Stimulated activated CD4-positive, alpha-beta T cell treated with anti-CD3 and anti-CD28 coated beads, Interleukin-15, amount 100 ng/mL, for 24 hours (primary cell): ENCODE measurements at places on chromosomes 2 and 18.

DNA sequence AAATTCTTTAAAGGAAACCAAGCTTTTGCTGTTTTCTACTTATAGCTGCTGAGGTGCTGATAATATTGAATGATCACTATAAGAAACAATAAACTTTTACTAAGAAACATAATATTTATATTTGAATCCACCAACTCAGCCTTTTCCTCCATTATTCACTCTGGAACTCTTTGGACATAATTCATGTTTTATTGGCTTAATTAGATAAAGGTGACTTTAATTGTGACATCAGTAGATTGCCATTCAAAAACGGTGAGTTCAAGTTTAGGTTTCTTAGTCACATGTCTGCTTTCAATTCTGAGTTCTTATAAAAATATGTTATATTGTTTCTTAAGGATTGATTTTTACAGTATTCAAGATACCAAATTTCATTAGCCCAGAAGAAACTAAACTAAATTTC lies 24.0 kb downstream of the CCDC85A start:
- DNase-seq, result no peak

DNA sequence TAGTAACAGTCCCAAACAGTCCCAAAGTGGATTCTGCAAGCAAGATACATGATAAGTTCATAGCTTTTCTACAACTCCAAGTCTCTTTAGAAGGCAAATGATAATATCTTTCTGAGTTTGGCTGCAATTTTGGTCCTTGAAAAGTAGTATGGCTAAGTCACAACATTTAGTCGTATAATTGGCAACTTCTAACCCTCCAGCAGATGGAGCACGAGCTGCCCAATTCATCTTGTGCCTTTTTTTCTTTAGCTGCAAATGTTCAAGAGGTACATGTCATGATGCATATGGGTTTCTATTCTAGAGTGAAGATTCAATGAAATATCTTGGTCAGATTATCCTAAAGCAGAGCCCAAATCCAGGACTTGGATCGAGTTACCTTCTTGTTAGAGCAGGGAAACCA lies 127.0 kb upstream of the KLHL14 start:
- no peak for DNase-seq

DNA sequence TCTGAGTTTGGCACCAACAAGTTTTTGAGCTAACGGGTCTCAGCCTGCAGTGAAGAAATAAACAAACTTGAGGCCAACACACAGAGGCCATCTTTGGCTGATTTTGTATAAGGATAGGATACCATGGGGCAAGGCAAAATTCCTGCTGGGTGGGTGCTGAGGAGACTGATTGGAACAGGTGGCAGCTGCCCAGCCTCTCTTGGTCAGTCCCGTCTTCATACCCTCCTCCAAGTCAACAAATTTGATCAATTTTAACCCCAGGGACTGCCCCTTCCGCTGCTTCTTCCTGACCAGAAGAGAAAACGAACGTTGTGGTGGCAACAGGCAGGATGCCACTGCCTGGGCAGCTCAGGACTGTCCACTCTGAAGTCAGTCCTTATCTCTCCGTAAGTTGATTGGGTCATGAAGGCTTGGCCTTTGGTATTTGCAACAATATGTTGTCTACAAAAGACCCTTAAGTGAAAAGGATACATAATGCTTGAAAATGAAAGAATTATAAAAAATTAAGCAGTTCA lies 139.3 kb downstream of the SPP2 start:
- no peak for DNase-seq

GRCh38 chr2:68769586-68770270 lies 35.1 kb downstream of the ARHGAP25 start:
- DNase-seq, result no peak

DNA sequence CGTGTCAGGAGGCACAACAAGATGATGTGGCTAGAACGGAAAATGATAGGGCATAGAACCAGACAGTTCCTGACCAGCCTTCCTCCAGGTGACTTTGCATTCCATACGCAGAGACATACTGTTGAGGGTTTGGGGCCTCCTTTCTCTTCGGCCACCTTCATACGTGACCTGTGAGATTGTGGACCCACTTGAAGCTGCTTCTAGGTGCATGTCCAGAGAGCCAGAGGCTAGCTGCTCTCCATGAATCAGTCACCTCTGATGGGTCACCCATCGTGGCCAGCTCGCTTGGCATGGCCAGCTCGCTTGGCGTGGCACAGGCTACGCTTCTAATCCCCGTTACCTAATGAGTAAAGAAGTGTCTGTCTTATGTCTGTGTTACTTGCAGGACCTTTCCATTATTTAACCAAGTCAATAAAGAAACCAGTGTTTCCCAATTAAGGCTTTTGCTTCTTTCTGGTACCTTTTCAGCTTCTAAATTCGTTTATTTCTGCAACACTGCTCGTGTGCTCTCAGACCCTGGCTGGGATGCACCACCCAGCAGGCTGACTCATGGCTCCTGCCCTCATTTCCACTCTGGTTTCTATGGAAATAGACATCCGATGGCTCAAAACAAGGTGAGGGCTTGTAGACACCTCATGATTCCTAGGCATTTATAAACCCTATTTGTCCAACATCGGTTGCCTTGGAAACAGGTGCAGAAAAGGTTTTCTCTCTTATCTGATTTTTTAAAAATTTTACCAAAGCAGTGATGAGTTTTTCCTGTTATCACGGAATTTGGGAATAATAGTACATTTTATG lies 86.7 kb upstream of the B3GNT7 start:
- no peak for DNase-seq

DNA sequence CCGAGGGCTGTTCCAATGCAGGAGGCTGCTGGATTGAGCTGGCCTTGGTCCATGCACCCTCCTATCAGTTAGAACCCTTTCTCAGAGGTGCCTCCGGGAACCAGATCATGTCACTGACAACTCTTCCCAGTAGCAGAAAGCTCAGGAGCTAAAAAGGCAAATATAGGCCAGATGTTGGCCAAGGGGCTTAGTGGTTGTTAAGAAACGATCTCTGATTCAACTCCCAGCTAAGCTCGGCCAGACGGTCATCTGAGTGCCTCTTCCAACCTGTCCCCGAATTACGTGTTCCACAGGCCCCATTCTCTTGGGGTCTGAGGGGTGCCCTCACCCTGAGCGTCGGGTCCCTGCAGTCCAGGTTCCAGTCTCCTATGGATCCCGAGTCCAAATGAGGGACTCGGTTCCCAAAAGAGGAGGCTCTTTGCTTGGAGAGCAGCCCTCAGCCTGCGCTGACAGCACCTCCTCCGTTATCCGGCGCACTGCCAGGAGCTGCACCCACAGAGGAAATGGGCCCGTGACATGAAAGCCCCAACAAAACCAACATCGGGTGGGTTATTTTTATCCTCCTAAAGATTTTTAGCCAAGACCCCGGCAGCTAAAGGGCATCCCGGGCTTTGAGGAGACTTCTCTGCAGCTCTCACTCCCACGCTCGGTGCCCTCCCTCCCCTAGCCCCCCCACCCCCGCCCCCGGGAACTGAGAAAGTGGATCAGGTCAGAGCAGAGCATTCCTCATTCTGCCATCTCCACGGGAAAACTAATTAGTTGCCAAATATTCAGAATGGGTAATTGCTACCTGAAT lies 106.6 kb upstream of the ID2 start:
- peak; percentile 60 for DNase-seq

- no peak for DNase-seq
Measured at GRCh38 chr2:178700922-178701342, 106.3 kb downstream of the TTN start.

GRCh38 chr2:118065015-118065706 lies 23.1 kb upstream of the INSIG2 start:
- DNase-seq, result no peak

DNA sequence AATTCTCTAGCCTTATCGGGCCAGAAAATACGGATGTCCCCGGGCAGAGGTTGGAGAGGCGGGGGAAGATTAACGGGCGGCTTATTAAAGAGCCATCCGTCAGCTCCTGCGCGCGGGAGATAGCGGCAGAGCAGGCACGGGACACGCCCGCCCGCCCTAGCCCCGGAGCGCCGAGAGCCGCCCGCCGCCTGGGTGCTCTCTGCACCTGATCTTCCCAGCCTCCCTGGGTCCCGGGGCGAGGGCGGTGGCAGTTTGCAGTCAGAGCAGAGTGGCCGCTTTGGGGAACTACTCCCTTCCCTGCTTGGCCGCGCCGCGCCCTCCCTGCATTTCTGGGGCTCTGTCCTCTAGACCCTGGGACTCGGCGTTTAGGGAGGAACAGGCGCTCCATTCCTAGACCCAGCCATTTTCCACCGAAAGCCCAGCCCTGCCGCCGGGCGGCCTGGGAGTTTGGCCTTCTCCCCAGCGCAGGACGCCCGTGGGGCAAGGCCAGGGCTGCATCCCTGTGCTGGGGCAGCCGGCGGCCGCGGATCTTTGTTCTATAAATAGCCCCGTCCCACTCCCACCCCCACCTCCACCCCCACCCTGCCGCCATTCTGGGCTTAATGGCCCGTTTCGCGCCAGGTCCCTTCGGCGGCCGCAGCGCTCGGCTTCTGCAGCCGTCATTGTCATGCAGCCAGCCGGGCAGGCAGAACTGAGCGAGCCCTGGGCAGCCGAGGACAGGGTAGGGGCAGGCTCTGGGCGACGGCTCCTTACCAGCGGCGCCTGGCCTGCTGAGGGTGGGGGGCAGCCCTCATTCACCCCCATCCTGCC lies 6.6 kb downstream of the GAD1 start:
- peak; percentile 56 for DNase-seq

DNA sequence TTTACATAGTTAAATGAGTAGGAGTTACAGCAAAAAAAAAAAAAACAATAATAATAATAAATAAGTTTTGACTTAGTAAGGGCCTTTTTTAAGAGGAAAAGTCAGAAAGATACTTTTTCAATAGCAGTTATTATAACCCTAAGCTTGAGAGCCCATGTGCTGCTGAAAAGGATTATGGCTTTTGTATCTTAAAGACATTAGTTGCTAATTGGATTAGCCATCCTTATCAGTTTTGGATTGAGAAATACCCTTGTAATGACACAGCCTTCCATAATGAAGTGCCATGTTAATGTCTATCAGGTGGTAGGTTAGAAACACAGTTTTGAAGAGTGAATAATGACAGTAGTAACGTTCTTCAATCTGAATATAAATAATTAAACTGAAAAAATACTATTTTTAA lies 554.0 kb downstream of the RIT2 start:
- no peak for DNase-seq
